ENCODE measurements at places on chromosomes 7 and 10. TPM values are rescaled to one million over a fixed set of nuclear protein-coding genes. Genes with fewer than 3 reads are reported as not detected.

Gene COL26A1
- not detected for polyA plus RNA-seq

- peaks cover 38% of the 10 kb centered on the region for H3K4me1 ChIP-seq
- H3K36me3 ChIP-seq: no peaks in the 10 kb centered on the region
- H3K4me3 ChIP-seq: peak overlapping the region; percentile 97
- DNase-seq: peak; percentile 22
- H3K27ac ChIP-seq: peak overlapping the region; percentile 98
Measured at GRCh38 chr7:44080686-44081265, 1.6 kb downstream of the POLM start.

Gene PLAC9
- polyA plus RNA-seq: not detected

Gene ANXA8
- polyA plus RNA-seq: not detected

GRCh38 chr10:133088956-133089800, 1.5 kb downstream of the ADGRA1 start:
- DNase-seq: no peak
- no peaks in the 10 kb centered on the region for H3K4me1 ChIP-seq
- H3K27ac ChIP-seq: no peak overlapping the region
- H3K27me3 ChIP-seq: peaks cover 35% of the 10 kb centered on the region
- H3K4me3 ChIP-seq: no peak overlapping the region

Gene ADK
- 37.2 TPM for polyA plus RNA-seq

Gene MKX
- not detected for polyA plus RNA-seq

DNA sequence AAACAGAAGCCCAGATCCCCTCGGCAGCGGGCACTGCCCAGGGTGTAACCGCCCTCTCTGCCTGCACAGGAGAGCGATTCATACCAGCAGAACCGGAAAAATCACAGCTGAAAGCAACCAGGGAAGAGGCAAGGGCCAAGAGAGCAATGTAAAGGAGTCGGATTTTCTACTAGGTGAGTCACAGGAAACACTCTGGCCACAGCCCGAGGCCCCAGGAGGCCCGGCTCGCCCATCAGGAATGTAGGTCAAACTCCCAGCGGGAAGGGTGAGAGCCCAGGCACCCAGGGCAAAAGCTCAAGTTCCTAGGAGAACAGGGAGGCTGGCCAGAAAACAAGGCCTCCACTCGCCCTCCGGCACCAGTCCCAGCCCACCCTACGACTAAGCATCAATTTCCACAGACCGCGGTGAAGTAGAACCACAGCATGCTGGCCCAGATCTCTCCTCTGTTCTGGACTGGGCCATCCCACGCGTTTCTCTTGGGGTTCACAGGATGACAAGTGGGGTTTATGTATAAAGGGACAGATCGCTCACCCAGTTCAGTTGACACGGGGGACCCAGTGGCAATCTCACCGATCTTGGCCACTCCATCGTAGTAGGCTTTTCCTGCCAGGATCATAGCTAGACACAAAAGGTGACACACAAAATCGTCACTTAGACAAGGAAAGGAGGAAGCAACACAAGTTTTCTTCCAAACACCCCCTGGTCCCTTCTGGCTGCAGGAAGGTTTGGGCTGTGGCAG, 46.2 kb downstream of the BAIAP2L1 start:
- no peak overlapping the region for H3K27ac ChIP-seq
- no peak overlapping the region for H3K4me3 ChIP-seq
- H3K36me3 ChIP-seq: no peaks in the 10 kb centered on the region
- DNase-seq: no peak
- H3K4me1 ChIP-seq: no peaks in the 10 kb centered on the region
- peaks cover 9% of the 10 kb centered on the region for H3K27me3 ChIP-seq

DNA sequence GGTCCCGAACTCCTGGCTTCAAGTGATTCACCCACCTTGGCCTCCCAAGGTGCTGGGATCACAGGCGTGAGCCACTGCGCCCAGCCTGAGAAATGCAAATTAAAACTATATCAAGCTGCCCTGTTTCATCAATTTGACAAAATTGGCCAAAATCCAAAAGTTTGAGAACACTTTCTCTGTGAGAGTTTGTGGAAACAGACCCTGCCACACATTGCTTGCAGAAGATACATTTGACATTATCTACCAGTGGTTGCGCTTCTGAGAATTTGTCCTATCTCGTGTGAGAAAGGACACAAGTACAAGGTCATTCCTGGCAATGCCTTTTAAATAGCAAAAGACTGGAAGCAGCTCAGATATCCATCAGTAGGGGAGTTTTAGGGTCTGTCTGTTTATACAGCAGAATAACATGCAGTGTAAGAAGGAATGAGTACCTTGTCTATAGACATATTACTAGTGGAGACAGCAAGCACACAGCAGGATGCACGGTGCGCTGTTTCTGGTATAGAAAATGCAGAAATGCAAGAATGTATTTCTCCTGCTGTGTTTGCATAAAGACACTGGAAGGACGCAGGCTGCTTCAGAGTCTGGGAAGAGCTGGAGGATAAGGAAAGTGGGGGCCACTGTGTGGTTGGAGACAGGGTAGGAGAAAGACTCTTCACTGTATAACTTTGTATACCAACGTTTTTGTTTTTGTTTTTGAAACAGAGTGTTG, 4.3 kb downstream of the LHPP start:
- H3K27ac ChIP-seq: peak overlapping the region; percentile 69
- no peak for DNase-seq
- H3K27me3 ChIP-seq: no peaks in the 10 kb centered on the region

DNA sequence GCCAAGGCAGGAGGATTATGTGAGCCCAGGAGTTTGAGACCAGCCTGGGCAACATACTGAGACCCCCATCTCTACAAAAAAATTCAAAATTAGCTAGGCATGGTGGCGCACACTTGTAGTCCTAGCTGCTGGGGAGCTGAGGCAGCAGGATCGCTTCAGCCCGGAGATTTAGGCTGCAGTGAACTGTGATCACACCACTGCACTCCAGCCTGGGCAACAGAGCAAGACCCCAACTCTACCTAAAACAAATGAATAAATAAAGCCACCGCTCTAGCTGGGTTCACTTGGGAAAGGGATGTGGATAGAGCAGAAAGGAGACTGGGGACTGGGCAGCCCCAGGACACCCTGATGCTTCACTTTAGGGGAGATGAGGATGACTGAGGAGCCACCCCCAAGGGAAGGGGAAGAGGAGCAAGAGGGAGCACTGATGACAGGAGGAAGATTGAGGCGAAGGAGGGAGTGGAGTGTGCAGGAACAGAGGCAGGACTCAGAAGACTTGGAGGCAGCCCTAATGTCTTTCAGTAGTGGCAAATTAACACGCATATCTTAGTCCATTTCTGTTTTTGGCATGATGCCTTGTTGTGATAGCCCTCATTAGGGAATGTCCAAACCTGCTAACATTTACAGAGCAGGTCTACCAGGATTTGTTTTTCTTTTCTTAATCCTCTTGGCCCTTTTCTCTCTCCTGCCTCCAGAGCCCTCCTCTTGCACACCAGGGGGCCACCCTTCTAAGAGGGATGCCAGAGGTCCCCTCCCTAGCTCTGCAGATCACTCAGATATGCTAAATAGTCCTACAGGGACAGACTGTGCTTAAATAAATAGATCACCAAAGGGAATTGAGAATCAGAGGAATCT, 88.3 kb downstream of the C10orf105 start:
- no peaks in the 10 kb centered on the region for H3K4me1 ChIP-seq
- H3K4me3 ChIP-seq: no peak overlapping the region
- H3K27me3 ChIP-seq: no peaks in the 10 kb centered on the region
- H3K27ac ChIP-seq: no peak overlapping the region
- DNase-seq: no peak

DNA sequence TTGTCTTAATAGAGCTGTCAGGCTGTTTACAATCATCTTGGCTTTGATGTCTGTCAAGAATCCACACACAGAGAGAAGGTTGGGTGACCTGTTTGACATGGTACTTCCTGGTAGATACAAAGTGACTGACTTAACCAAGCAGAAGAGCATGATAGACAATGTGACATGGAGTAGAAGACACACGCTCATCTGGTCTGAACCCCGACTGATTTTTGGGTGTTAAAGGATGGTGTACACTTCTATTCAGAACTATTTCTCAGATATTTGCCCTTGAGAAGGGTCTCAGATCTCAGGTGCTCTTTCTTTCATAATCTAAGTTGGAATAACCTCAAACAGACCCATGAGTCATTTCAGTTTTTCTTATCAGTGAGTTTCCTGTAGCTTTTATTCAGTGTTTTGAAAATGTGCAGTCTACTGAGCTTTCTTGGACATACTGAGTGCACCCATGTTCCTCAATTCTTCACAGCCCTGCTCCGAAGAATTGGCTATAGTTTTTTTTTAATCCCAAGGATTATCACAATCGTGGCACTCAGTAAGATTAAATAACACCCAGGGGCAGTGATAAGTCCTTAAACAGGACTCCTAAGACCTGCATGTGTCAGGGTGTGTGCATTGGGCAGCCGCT, 46.4 kb upstream of the NXPH1 start:
- H3K4me3 ChIP-seq: no peak overlapping the region
- H3K4me1 ChIP-seq: no peaks in the 10 kb centered on the region
- DNase-seq: no peak
- no peak overlapping the region for H3K27ac ChIP-seq

GRCh38 chr10:99374526-99374925, 45.4 kb downstream of the CNNM1 start:
- DNase-seq: no peak
- no peak overlapping the region for H3K4me3 ChIP-seq
- peaks cover 5% of the 10 kb centered on the region for H3K4me1 ChIP-seq

- H3K36me3 ChIP-seq: peaks cover 4% of the 10 kb centered on the region
- no peaks in the 10 kb centered on the region for H3K4me1 ChIP-seq
- H3K27ac ChIP-seq: no peak overlapping the region
- H3K4me3 ChIP-seq: no peak overlapping the region
- no peak for DNase-seq
- no peaks in the 10 kb centered on the region for H3K27me3 ChIP-seq
Measured at GRCh38 chr10:102696736-102697135, 17.5 kb downstream of the ARL3 start.

GRCh38 chr7:143074141-143074540, 22.0 kb downstream of the OR6V1 start:
- H3K4me1 ChIP-seq: peaks cover 8% of the 10 kb centered on the region
- DNase-seq: no peak
- H3K27me3 ChIP-seq: peaks cover 3% of the 10 kb centered on the region
- no peak overlapping the region for H3K27ac ChIP-seq
- H3K36me3 ChIP-seq: no peaks in the 10 kb centered on the region

- DNase-seq: peak; percentile 96
- peaks cover 31% of the 10 kb centered on the region for H3K4me1 ChIP-seq
- no peaks in the 10 kb centered on the region for H3K27me3 ChIP-seq
- H3K4me3 ChIP-seq: peak overlapping the region; percentile 82
- peaks cover 43% of the 10 kb centered on the region for H3K36me3 ChIP-seq
- H3K27ac ChIP-seq: peak overlapping the region; percentile 97
Measured at GRCh38 chr10:17229967-17230682, 2.1 kb downstream of the VIM start.

Gene RGR
- not detected for polyA plus RNA-seq

DNA sequence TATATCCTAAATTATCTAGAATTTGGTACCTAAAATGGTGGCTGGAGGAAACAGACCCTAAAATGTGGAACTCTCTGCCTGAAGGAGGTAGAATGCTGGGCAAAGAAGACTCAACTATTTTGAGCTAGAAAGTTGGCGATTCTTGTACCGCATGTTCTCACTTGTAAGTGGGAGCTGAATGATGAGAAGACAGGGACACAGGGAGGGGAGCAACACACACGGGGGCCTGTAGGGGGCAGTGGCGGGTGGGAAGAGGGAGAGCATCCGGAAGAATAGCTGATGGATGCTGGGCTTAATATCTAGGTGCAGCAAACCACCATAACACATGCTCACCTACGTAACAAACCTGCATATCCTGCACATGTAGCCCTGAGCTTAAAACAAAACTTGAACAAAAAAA, 250.6 kb downstream of the CALN1 start:
- H3K4me3 ChIP-seq: no peak overlapping the region
- no peaks in the 10 kb centered on the region for H3K4me1 ChIP-seq
- no peaks in the 10 kb centered on the region for H3K27me3 ChIP-seq
- no peaks in the 10 kb centered on the region for H3K36me3 ChIP-seq
- DNase-seq: no peak
- no peak overlapping the region for H3K27ac ChIP-seq

DNA sequence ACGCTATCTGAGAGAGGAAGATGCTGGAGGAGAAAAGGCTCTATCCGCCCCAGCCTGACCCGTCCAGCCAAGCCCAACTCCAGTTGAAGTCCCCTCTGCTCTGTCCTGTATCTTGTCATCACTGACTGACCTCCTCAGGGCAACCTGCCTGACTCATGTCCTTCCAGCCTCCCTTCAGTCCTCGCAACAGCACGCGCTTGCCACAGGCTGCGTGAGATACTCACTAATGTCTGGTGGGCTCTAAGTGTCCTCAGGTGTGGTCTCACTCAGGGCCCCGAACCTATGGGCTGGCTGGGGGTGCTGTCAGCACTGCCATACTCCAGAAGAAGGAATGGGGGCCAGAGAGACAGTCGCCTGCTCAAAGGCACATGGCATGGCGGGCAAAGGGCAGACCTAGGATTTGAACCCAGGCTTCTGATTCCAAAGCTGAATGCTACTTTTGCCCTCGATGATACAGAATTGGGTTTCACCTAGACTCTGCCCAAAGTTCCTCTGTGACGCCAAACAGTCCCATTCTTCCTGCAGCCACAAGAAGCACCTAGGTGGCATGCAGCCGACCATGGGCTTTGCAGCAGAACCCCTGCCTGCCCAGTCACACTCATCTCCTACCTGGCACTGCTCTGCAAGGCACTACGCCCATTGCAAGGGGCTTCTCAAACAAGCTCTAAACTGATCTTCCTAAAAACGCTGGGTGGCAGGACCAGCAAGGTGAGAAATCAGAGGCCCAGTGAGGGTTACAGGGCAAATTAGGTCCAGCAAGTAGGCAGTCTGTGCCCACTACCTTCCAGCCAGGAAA, 8.5 kb downstream of the FAM53B start:
- peak overlapping the region; percentile 39 for H3K27ac ChIP-seq
- no peaks in the 10 kb centered on the region for H3K36me3 ChIP-seq
- H3K4me1 ChIP-seq: peaks cover 100% of the 10 kb centered on the region
- no peak overlapping the region for H3K4me3 ChIP-seq
- H3K27me3 ChIP-seq: no peaks in the 10 kb centered on the region

Gene HMX3
- not detected for polyA plus RNA-seq

- H3K27me3 ChIP-seq: no peaks in the 10 kb centered on the region
- H3K4me1 ChIP-seq: no peaks in the 10 kb centered on the region
- DNase-seq: no peak
- H3K27ac ChIP-seq: no peak overlapping the region
Measured at GRCh38 chr7:22980422-22980821, 33.5 kb downstream of the HYCC1 start.

DNA sequence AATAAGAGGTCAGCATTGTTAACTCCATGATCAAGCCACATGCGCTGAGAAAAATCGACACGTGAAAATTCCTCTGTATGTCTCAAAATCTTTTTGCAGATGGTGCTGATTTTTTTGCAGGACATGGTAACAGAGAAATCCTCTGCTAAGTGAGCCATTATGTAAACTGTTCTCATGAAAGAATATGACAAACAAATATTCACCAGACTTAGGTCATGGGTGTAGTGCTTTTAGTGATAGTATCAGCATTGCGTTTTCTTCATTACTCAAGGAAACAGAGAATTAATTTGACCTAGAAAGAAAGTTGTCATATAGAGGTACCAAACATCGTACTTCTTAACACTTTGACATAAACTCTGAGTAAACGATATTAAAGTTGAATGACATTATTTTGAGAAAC, 34.7 kb downstream of the ADRB1 start:
- no peak overlapping the region for H3K4me3 ChIP-seq
- H3K36me3 ChIP-seq: no peaks in the 10 kb centered on the region
- H3K4me1 ChIP-seq: peaks cover 11% of the 10 kb centered on the region
- no peaks in the 10 kb centered on the region for H3K27me3 ChIP-seq
- H3K27ac ChIP-seq: no peak overlapping the region
- DNase-seq: no peak

- H3K36me3 ChIP-seq: no peaks in the 10 kb centered on the region
- H3K4me3 ChIP-seq: no peak overlapping the region
- no peaks in the 10 kb centered on the region for H3K4me1 ChIP-seq
- no peak for DNase-seq
- no peaks in the 10 kb centered on the region for H3K27me3 ChIP-seq
Measured at GRCh38 chr10:90642650-90643049, 215.2 kb downstream of the HTR7 start.
